NCI-H1436 (cell line): ENCODE measurements at places on chromosomes 7 and 10.

DNA sequence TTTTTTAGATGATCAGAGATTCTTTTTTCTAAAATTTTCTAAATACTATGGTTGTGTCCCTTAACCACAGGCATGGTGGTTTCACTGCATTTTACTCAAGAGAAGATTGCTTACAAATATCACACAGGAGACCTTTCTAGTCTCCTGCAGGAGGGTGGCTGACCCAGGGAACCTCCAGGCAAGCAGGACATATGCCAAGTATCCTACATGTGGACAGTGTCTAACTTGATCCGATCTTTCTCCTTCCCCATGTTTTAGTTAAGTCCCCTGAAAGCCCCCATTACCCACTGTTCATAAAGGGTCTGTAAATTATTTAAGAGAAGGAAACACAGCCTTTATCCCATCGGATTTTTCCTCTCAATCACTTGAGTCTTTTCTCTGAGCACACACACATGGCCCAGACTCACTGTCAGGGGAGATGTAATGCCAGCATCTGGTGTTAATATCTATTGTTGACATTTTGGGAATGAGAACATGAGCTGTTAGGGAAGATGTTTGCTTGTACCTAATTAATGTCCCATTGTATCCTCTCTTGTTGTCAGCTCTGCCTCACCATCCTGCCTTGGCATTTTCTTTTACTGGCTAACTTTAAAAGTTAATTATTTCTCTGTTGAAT is 755.2 kb downstream of the AUTS2 start:
- DNase-seq: no peak

DNA sequence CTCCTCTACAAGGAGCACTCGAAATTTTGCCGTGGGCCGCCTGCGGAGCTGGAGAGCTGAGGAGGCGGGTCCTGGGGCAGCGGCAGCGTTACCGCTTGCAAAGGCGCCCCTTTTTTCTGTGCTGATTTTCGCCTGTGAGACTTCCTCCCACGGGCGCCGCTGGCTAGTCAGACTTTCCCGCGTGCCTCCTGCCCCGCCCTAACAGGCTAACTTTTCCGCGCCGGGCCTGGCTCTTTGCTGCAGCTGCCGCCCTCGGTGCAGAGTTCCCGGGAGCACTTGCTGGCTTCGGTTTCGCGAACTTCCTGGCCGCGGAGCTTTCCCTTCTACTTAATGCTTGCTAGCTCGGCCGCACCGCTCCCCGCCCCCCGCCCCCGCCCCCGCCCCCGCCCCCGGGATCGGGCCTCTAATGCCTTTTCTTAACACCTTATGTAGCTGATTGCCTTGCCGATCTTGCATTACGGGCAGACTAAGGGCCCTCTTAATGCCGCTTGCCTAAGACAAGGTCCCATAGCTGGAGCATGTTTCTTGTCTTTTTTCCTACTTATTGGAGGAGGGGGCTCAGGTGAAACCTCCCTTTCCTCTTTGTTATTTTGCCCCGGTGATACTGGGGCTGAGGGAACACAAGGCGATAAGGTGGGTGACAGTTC is 37.9 kb upstream of the RASGEF1A start:
- no peak for DNase-seq

- DNase-seq: no peak
These were observed 6.4 kb downstream of the LZTS2 start for GRCh38 chr10:101005869-101006567.

GRCh38 chr7:7554021-7554432 is 12.7 kb upstream of the MIOS start:
- peak; percentile 58 for DNase-seq

GRCh38 chr7:73718905-73719805 is at the start of gene STX1A:
TSS of gene STX1A (minus strand) at chr7:73719669. CDS start at chr7:73719631, 38 bp downstream.
- DNase-seq: peak; percentile 78

DNA sequence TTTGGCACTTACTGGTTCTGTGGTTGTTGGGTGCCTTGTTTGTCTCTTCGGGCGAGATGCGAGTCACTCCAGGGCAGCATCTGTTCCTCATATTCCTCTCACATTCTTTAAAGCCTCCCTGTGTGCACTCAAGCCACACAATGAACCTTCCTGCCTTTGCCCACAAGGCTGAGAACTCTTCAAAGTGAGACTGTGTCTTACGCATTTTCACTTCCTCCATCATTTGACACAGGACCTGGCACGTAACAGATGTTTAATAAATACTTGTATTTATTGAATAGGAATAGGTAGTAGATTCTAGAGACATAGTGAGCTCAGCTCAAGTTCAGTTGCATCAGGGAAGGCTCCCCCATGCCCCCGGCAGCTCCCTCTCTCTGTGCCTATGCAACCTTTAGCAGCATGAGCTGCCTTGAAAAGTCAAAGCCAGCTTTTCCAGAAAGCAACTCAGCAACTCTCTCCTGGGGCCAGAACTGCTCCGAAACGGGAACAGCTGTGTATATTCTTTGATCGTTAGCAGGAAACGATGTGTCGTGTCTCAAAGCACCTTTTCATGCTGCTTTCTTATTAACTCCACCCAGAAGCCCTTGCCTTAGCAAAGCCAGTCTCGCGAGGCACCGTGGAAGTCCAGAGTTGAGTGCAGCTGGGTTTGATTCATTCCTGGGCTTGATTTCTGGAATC is 97.5 kb downstream of the PFKFB3 start:
- DNase-seq: no peak
